ENCODE measurements at places on chromosomes 13 and 19.

DNA sequence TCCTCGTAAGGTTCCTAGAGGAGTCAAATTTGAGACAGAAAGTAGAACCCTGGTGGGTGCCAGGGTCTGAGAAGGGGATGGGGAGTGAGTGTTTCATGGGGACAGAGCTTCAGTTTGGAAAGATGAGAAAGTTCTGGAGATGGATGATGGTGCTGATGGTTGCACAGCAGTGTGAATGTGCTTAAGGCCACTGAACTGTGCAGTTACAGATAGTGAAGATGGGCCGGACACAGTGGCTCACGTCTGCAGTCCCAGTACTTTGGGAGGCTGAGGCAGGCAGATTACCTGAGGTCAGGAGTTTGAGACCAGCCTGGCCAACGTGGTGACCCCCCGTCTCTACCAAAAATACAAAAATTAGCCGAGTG is 917 bp downstream of the SPC24 start:
- no peak for DNase-seq

DNA sequence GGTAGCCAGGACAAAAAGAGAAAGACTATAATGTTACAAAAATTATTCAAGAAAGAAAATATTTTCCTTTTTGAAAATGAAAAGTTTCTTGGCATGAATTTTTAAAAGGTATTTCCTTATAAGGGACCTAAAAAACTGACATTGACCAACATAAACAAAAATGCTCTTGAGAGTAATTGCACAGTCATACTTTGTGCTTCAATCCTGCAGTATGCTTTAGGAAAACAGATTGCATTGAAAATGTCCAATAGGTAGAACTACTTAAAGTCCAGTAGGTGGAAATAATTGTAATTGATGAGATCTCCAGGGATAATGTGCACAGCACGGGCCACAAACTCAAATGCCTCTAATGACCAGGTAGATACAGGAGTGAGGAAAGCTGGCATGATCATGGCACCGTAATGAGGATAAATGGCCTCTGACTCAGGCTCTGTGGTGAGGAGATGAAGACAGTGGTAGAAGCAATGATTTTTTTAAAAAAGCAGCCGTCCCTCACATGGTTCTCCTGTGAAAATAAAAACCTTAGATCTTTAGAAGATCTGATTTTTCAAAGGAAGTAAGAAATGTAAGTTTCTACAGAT is 278.0 kb downstream of the ITGBL1 start:
- DNase-seq: no peak

GRCh38 chr13:97367016-97367822 is 66.8 kb upstream of the RAP2A start:
- DNase-seq: no peak

GRCh38 chr19:8504171-8504570 is 1.7 kb upstream of the PRAM1 start:
- no peak for DNase-seq

DNA sequence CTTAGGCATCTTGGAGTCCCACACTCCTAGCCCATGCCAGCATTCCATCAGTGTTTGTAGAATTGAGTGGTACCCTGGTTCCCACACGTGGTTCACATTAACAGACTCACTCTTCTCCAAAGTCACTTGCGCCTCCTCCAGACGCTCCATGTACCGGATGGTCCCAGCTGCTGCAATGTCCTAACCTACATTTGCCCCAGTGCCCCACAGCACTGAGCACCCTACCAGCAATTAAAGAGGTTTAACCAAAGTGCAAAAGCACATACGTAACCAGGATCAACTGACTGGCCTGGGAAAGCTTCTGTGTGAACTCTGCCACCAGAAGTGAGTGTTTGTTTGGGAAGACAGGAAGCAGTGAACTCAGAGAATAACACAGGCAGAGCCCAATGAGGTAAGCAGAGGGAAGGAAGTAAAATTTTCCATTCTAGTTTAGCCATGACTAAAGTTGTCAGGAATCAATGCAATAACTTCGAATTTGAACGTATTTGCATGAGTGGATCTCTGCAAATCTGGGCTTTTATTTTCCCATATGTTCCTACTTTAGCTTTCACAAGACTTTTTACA is 7.3 kb upstream of the MEDAG start:
- DNase-seq: no peak

DNA sequence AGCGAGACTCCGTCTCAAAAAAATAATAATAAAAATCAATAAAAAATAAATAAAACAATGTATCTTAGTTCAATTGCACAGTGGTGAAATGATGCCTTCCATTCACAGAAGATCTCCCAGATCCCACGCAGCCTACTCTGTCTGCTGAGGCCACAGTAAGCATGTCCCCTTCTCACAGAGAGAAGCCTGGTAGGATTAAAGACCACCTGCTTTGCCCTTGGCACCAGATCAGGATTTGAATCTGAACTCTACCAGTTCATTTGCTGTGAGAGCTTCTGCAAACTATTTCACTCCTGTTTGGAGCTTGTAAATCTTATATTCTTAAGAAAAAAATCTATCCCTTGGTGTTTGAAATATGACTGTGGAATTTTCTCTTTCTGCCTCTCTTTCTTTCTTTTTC is 2.2 kb upstream of the SLC7A1 start:
- DNase-seq: no peak

GRCh38 chr19:38588041-38588440 is 29.7 kb downstream of the MAP4K1 start:
- no peak for DNase-seq

DNA sequence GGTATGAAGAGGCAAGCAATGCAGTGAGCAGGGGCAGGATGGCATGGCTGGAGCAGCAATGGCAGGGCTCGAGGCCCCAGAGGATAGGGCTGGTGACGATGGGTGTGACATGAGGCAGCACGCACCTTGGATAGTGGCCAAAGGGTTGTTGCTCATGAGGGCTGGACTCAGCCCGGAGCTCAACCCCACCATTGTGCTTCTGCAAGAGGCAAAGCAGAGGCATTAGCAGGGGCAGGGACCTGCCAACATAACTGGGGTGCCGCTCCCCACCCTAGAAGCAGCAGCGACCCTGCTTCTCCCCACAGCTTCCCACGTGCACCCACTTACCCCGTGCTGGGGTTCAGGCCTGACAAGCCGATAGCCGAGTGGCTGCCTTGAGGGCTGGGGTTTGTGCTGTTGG is 15.8 kb downstream of the ZNF574 start:
- no peak for DNase-seq

DNA sequence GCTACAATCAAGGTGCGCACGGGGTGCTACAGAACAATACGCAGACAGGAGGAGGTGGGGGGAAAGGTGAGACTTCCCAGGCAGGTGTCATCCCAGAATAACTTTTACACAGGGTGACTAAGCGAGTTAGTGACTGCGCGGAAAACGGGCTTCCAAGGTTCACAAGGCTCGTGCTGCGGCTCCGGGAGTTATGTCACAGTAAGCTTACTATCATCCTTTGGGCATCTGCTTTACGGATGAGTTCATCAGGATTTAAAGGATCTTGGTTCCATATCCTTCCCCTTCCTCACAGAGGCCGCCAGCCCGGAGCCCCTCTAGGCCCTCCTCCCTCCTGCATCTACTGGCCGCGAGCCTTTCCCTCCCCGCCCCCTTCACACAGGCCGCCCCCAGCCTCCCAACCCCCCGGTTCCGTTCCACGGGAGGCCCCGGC is 474 bp upstream of the IFT88 start:
- DNase-seq: no peak

GRCh38 chr19:47264629-47265028 is 8.3 kb downstream of the CCDC9 start:
- DNase-seq: no peak

DNA sequence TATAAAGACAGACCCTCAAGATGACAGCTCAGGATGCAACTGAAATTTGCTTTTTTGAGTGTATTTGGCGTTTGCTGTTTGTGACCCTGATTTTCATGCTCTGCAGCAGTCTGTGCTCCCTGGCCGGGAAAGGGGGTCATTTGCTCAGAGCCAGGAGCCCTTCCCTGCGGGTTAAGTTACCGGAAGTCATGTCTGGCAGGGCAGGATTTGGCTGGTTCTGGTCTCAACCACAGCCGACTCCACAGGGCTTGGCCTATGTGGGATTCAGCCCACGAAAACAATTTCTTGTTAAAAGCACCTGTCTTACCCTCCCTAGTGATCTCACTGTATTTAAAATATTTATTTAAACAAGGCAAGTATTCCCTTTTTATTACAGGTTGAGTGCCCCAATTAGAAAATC is 22.6 kb downstream of the MCF2L start:
- DNase-seq: no peak

DNA sequence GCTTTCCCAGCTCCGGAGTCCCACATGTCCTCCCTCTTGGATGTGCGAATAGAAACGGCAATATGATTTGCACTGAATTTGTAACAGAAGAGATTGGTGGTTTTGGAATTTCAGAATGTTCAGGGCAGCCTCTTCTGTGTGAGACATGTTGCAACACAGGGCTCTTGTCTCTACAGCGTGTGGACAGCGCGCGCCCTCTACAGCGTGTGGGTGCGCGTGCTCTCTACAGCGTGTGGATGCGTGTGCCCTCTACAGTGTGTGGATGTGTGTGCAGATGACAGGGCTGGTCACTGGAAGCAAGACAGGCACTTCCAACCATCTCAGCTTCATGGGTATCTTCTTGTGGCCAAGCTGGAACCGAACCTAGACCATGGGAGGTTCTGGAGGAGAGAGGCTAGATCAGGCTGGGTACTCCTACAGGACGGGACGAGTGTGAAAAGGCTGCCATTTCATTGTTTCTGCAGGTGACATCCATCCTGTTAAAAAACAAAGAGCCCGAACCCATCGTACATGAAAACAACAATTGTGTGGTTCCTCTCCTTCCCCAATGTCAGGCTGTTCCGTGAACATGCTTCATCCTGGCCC is 78.4 kb downstream of the TEX29 start:
- no peak for DNase-seq

DNA sequence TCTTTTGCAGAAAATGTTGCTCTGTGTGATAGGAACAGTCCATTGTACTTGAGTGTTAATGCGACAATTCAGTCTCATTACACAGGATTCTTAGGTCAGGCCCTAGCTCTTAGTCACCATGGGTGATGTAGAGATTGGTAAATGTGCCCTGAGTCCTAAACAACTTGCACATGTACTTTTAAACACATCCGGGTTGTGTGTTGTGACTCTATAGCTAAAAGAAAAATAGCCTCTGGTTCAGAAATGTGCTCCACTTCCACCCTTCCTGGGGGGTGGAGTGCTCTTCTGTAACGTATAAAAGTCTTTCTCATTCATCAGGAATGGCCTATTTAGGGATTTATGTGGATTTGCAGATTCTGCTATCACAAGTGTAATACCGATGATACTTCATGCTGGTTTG is 5.2 kb downstream of the SPATA13 start:
- DNase-seq: no peak

- DNase-seq: no peak
Measured at GRCh38 chr13:101763191-101763590, 310.7 kb downstream of the ITGBL1 start.

GRCh38 chr19:28363254-28363653 is 849.7 kb downstream of the UQCRFS1 start:
- no peak for DNase-seq

- DNase-seq: no peak
Measured at GRCh38 chr19:31511696-31512095, 162.5 kb upstream of the TSHZ3 start.

- no peak for DNase-seq
Measured at GRCh38 chr13:33244907-33245287, 40.7 kb downstream of the STARD13 start.

GRCh38 chr19:54305141-54305540 is 7.8 kb downstream of the LILRA5 start:
- DNase-seq: no peak

- no peak for DNase-seq
Measured at GRCh38 chr13:60869225-60869624, 472.2 kb downstream of the TDRD3 start.

- no peak for DNase-seq
Measured at GRCh38 chr13:47277774-47278173, 380.9 kb upstream of the HTR2A start.

DNA sequence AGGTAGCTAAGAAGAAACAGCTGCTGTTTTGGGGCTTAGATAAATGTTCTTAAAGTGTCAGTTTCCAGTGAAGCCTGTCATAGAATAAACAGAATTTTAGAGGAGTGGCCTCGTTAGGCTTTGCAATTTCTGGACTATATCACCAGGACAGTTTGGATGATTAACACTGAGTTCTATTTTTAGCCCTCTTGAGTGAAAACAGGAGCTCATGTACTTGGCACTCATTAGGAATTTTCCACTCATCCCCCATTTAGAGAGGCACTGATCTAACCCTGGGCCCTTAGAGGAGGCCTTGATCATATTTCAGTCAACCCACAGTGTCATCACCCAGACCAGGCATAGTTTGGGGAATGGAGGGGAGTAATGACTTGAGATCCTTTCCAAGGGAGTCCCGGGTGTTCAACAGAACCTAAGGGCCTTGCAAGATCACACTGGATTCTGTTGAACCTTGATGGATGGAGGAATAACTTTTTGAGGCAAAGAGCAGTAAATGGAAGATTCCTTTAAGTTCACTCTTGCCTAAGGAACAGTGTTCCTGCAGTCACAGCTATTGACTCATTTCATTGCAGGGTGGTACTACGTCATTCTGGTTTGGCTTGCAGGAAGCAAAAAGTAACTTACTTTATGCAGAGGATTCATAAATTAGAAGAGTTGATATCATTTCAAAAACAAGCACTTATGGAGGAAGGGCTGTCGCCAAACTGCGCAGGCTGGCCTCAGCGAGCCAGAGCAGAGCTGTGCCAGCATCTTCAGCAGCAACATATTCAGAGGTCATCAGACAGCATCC is 160.2 kb downstream of the SLC7A1 start:
- no peak for DNase-seq

GRCh38 chr19:40739030-40739839 is 11.0 kb downstream of the ACTMAP start:
- no peak for DNase-seq

DNA sequence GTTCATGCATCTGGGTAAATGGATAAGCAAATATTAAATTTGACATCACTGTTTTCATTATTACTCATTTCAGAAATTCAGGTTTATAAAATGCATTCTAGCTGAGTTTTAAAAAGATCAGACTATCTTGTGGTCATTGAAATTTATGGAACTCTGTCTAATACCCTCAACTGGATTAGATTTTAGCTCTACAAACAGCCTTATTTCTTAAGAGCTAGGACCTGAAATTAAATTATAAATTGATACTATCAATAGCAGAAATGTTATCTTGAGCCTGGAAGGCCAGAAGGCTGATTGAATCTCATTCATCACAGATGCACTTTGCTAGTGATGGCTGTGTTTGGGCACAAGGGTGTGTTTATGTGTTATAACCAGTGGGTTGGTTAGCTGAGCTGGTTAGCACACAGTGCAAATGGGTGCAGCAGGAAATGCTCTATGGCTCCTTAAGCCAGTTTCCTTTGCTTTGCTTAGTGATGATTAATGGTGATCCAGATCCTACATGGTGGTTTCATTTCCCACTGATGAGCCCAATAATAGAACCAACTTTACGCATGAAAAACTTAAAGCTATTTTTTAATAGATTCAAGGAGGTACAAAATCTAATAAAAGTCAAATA is 310.8 kb upstream of the KLF12 start:
- no peak for DNase-seq

DNA sequence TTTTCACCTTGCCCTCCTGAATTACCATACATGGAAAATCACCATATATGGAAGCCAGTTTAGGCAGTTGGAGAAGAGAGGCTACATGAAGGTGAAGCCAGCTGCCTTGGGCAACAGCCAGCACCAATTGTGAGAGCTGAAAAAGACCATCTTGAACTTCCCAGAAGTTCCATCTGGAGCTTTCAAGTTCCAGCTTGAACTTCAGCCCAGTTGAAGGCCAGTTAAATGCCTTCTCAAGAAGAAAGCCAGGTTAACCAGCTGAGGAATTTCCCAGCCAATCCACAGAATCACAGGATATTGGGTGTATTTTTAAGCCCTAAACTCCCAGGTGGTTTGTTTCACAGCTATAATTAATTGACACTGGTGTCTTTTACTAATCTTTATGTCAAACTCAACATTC is 713.6 kb upstream of the MIR17HG start:
- DNase-seq: no peak
